HepG2 (cell line): ENCODE measurements at places on chromosomes 4 and X. TPM values are rescaled to one million over a fixed set of nuclear protein-coding genes. Genes with fewer than 3 reads are reported as not detected.

GRCh38 chrX:73647632-73648322 lies 84.8 kb downstream of the CHIC1 start:
- H3K4me3 ChIP-seq = no peak overlapping the region
- no peak for DNase-seq
- H3K27ac ChIP-seq = no peak overlapping the region
- H3K36me3 ChIP-seq = no peaks in the 10 kb centered on the region
- H3K27me3 ChIP-seq = no peaks in the 10 kb centered on the region

- H3K27ac ChIP-seq = peak overlapping the region; percentile 55
- DNase-seq = peak; percentile 48
- H3K36me3 ChIP-seq = no peaks in the 10 kb centered on the region
- no peaks in the 10 kb centered on the region for H3K27me3 ChIP-seq
- peaks cover 82% of the 10 kb centered on the region for H3K4me1 ChIP-seq
Measured at GRCh38 chr4:2075987-2076907, 17.1 kb downstream of the NAT8L start.

GRCh38 chrX:22026731-22027130 lies 5.4 kb upstream of the PHEX start:
- H3K36me3 ChIP-seq = no peaks in the 10 kb centered on the region
- H3K27ac ChIP-seq = no peak overlapping the region
- no peak overlapping the region for H3K4me3 ChIP-seq
- peaks cover 13% of the 10 kb centered on the region; the same call in 1 of the 2 replicates for H3K4me1 ChIP-seq
- no peak for DNase-seq

DNA sequence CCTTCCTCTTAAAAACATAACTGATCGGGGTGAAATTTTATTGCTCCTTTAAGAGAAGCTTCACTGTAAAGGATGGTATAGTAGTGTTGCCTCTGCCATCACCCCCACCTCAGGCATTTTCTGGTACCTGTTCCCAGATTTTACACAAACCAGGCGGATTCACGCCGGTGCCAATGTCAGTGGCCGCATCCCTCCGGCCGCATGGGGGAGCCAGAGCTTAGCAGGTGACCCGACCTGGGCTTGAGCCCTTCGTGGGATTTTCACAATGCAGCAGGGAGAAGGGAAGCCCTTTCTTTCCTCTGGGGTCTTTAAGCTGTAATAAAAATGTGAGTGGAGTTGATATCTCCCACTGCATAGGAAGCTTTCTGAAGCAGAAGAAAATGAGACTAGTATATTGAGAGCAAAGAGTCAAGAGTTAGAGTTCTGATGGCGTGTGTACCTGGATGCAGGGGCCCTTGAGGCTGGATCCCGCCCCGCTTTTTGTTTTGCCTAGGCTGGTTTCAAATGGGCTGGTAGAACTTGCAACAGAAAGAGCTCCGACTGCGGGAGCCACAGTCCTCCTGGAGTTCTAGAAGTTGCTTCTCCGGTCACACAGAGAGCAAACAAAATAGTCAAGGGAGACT lies 59.4 kb downstream of the POLR2B start:
- H3K27ac ChIP-seq = no peak overlapping the region
- no peak overlapping the region for H3K4me3 ChIP-seq
- no peaks in the 10 kb centered on the region; the same call in 1 of the 2 replicates for H3K27me3 ChIP-seq
- peak; percentile 34 for DNase-seq

- H3K27ac ChIP-seq = no peak overlapping the region
- no peaks in the 10 kb centered on the region for H3K4me1 ChIP-seq
- H3K27me3 ChIP-seq = no peaks in the 10 kb centered on the region
Measured at GRCh38 chr4:161949946-161950725, 213.7 kb downstream of the FSTL5 start.

- H3K4me1 ChIP-seq = peaks cover 58% of the 10 kb centered on the region
- DNase-seq = no peak
- H3K27me3 ChIP-seq = no peaks in the 10 kb centered on the region; the same call in 2 of the 3 replicates
- H3K4me3 ChIP-seq = peak overlapping the region; percentile 91
Measured at GRCh38 chr4:183097231-183098018, 1.6 kb upstream of the WWC2 start.

GRCh38 chr4:2874861-2875260 lies 31.2 kb downstream of the ADD1 start:
- no peak for DNase-seq
- H3K4me3 ChIP-seq = no peak overlapping the region
- no peaks in the 10 kb centered on the region for H3K27me3 ChIP-seq
- peaks cover 45% of the 10 kb centered on the region for H3K4me1 ChIP-seq
- H3K36me3 ChIP-seq = peaks cover 12% of the 10 kb centered on the region
- no peak overlapping the region for H3K27ac ChIP-seq

DNA sequence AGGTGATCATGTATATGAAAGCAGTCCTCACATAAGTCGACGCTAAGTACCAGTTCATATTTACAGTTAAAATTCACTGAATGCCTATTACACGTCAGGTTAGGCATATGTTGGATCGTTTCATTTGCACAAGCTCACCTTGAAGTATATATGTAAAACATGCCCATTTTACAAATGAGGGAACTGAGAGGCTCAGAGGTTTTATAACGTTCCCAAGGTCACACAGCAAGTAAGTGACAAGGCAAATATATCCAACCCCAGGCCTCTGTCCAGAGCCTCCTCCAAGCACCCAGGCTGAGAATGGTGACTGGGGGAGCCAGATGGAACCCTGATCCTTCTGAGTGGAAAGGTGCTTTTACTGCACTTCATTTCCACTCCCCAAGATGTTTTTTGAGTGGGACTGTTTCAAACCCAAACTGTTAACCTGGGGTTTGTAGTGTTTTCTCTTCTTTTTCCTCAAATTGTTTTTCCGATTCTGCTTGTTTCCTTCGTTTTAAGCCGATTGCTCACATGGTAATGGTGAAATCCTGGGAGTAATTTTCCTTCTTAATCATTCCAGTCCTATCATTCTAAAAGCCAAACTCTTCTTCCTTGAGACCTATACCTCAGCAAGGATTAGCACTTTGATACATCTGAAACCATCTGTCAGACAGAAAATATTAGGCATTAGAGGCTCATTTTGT lies 791 bp downstream of the SMIM20 start:
- peak overlapping the region; percentile 57 for H3K4me3 ChIP-seq
- peaks cover 56% of the 10 kb centered on the region for H3K4me1 ChIP-seq
- no peaks in the 10 kb centered on the region; the same call in 2 of the 3 replicates for H3K27me3 ChIP-seq

DNA sequence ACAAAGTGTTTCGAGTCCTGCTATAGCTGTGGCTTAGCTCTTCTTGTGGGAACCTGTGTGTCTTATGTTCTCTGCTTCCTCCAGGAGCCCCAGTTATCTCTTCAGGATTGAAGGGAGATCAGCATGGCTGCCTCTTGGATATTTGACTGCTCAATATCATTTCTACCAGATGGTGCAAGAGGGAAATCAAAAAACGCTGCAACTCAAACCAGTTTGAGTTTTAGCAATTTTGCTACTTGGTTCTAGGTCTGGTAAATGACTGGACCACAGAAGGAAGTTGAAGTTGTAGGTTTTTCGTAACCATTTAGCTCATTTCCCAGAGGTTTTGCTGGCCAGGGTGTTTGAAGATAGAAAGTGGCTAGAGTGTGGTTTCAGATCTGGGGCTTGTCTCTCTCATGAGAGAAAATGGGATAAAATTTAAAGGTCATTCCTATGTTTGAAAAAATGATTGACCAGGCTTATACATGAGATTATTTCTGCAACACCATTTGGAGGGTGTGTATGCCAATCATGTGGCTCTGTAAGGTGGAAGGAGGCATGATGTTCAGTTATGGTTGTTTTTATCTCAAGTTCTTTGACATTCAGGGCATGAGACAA lies 210.4 kb downstream of the SPRY1 start:
- H3K36me3 ChIP-seq = no peaks in the 10 kb centered on the region
- H3K27ac ChIP-seq = no peak overlapping the region
- no peak overlapping the region for H3K4me3 ChIP-seq
- DNase-seq = no peak

DNA sequence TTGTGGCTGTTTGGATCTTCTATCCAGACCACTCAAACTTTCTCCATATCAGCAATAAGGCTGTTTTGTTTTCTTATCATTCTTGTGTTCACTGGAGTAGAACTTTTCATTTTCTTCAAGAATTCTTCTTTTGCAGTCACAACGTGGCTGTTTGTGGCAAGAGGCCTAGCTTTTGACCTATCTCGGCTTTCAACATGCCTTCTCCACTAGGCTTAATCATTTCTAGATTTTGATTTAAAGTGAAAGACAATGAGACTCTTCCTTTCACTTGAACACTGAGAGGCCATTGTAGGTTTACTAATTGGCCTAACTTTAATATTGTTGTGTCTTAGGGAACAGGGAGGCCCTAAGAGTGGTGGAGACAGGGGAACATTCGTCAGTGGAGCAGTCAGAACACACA lies 19.1 kb downstream of the FGF2 start:
- H3K27ac ChIP-seq = no peak overlapping the region
- no peak for DNase-seq
- no peak overlapping the region for H3K4me3 ChIP-seq
- H3K4me1 ChIP-seq = no peaks in the 10 kb centered on the region
- H3K36me3 ChIP-seq = no peaks in the 10 kb centered on the region

- no peak overlapping the region for H3K27ac ChIP-seq
- no peaks in the 10 kb centered on the region for H3K4me1 ChIP-seq
- DNase-seq = no peak
- H3K36me3 ChIP-seq = no peaks in the 10 kb centered on the region
Measured at GRCh38 chr4:120873554-120873953, 49.0 kb downstream of the PRDM5 start.

DNA sequence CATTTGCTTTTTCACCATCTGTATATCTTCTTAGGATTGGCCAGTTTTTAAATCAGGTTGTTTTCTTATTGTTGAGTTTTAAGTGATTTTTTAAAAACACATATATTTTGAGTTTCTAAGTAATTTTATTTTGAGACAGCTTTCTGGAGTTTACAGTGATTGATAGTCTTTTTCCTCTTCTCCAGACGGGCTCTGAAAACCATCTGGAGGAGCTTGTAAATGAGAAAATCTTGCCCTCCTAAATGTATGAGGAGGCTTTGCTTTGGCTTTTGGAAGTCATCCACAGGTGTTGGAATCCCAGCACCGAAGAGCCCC lies 160.2 kb downstream of the SOWAHB start:
- no peaks in the 10 kb centered on the region for H3K36me3 ChIP-seq
- no peak overlapping the region for H3K27ac ChIP-seq
- no peak for DNase-seq
- 0 out of 3 replicates have a peak, but pooled peaks cover 3% of the 10 kb centered on the region for H3K27me3 ChIP-seq

- H3K4me3 ChIP-seq = no peak overlapping the region
- H3K27me3 ChIP-seq = no peaks in the 10 kb centered on the region
- H3K27ac ChIP-seq = no peak overlapping the region
- no peaks in the 10 kb centered on the region for H3K4me1 ChIP-seq
- no peaks in the 10 kb centered on the region for H3K36me3 ChIP-seq
Measured at GRCh38 chr4:92305878-92306520, 2.2 kb downstream of the GRID2 start.

GRCh38 chr4:82782626-82783345 lies 15.8 kb downstream of the SCD5 start:
- no peak overlapping the region for H3K4me3 ChIP-seq
- peaks cover 25% of the 10 kb centered on the region for H3K4me1 ChIP-seq
- H3K27me3 ChIP-seq = no peaks in the 10 kb centered on the region

DNA sequence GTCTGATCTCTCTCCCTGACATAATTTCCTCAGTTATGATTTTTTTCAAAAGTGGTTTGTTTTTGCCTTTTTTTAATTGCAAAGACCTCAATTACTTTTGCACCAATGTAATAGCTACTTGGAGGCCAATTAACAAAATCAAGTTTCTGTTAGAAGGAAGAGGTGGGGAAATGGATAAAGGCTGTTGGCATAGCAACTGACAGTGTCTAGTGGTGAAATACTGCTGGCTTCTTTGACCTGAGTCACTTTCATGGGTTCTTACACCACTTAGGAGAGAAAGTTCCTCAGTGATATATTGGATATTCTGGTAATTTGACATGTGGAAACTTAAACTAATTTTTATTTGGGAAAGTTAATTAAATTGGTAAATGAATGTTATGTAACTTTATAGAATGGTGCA lies 26.5 kb upstream of the ATP8A1 start:
- DNase-seq = no peak
- H3K4me3 ChIP-seq = no peak overlapping the region
- H3K36me3 ChIP-seq = no peaks in the 10 kb centered on the region
- H3K4me1 ChIP-seq = no peaks in the 10 kb centered on the region

- H3K36me3 ChIP-seq = no peaks in the 10 kb centered on the region
- no peaks in the 10 kb centered on the region for H3K27me3 ChIP-seq
- no peak for DNase-seq
Measured at GRCh38 chrX:11629593-11630211, 36.0 kb downstream of the ARHGAP6 start.

GRCh38 chr4:66062921-66063320 lies 392.6 kb upstream of the EPHA5 start:
- no peak for DNase-seq
- H3K27me3 ChIP-seq = no peaks in the 10 kb centered on the region
- no peaks in the 10 kb centered on the region for H3K36me3 ChIP-seq
- no peak overlapping the region for H3K27ac ChIP-seq
- H3K4me1 ChIP-seq = no peaks in the 10 kb centered on the region

DNA sequence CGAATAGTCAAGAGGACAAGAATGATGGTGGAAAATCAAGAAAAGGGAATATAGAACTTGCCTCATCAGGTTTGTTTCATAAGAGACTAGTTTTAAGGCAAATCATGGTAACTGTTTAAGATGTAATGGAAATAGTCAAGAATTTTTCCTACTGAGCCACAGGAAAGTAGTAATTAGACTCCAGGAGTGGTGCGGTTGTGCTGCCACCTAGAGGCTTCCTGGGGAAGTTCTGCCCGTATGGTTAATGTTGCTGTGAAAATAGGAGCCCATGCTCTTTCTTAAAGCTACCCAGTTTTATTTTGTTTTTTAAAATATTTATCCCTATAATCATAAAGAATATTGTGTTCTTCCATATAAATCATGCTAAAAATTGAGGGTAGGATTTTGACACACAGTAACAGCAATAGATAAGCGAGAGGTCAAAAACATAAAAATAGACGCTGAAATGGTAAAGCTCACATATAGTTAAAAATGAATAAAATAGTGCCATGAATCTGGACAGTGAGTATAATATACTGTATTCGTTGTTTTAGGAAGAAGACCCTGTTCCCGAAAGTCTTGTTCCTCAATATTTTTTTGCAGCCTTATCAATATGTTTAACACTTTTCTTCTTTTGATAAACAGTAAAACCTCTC lies 87.0 kb downstream of the PHOX2B start:
- H3K36me3 ChIP-seq = no peaks in the 10 kb centered on the region
- peak; percentile 12 for DNase-seq
- no peak overlapping the region for H3K4me3 ChIP-seq
- H3K27ac ChIP-seq = no peak overlapping the region
- H3K27me3 ChIP-seq = peaks cover 9% of the 10 kb centered on the region

- H3K36me3 ChIP-seq = no peaks in the 10 kb centered on the region
- H3K27me3 ChIP-seq = no peaks in the 10 kb centered on the region
- no peaks in the 10 kb centered on the region for H3K4me1 ChIP-seq
- no peak for DNase-seq
- no peak overlapping the region for H3K27ac ChIP-seq
Measured at GRCh38 chr4:144421056-144421455, 224.9 kb upstream of the HHIP start.

The SPANXN3 gene
- not detected in 2 replicates for total RNA-seq

The XK gene
- not detected in 2 replicates for total RNA-seq

The AIFM1 gene
- total RNA-seq = 46.9 and 69.3 TPM in 2 replicates

The FABP2 gene
- 1.2 and 1.9 TPM in 2 replicates for total RNA-seq

The ZNF518B gene
- 0.02 and 0.17 TPM in 2 replicates for total RNA-seq

The GABRQ gene
- not detected in 2 replicates for total RNA-seq

The ITGB1BP2 gene
- total RNA-seq = 0.21 and 2.2 TPM in 2 replicates

The FGF2 gene
- total RNA-seq = 0.02 and 0.04 TPM in 2 replicates

The DCAF12L1 gene
- not detected in 2 replicates for total RNA-seq
